ENCODE measurements at places on chromosomes 3 and 15. TPM values are rescaled to one million over a fixed set of nuclear protein-coding genes. Genes with fewer than 3 reads are reported as not detected.

HTR3E gene
- not detected for total RNA-seq

GP5 gene
- total RNA-seq: not detected

BFSP2 gene
- not detected for total RNA-seq

SH3GL3 gene
- total RNA-seq: 0.23 TPM

CYP1A2 gene
- total RNA-seq: not detected
